ENCODE measurements at places on chromosomes 5 and 9.

- peak; percentile 29 for DNase-seq
These were observed 186.5 kb upstream of the WWC1 start for GRCh38 chr5:168104811-168105481.

- DNase-seq: peak; percentile 57
These were observed 32.1 kb upstream of the IL6ST start for GRCh38 chr5:56026863-56027300.

DNA sequence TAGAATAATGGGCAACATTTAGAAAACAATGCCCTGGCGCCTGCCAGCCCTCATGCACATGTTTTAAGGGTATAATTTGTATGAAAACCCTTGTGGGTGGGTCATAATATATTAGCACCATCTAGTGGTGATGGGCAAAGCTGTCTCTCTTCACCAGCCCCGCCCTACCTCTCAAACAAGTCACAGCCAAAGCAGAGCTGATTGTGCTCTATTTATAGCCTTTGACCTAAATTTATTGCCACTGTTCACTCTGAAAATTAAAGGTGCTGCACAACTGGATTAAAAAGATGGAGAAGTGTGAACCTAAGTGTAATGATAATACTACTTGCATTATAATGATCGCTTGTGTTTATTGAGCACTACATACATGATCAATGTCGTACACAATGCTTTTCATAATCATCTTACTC lies 131.9 kb upstream of the ANKH start:
- peak; percentile 83 for DNase-seq

DNA sequence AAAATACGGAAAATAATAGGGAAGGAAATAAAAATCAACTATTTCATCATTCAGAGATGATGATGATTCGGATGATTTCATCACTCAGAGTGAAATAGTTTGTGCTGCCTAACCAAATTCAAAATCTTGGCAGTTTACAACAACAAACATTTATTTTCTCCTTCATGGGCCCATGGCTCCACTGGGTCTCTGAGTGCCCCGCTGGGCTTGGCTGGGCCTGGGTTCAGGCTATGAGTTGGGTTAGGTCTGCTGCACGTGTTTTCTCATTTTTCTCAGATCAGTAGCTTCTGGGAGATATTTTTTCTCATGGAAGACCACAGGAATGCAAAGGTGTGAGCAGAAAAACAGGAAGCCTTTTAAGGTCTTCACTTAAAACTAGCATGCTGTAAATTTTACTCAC lies 24.0 kb upstream of the F2RL1 start:
- peak; percentile 45 for DNase-seq

DNA sequence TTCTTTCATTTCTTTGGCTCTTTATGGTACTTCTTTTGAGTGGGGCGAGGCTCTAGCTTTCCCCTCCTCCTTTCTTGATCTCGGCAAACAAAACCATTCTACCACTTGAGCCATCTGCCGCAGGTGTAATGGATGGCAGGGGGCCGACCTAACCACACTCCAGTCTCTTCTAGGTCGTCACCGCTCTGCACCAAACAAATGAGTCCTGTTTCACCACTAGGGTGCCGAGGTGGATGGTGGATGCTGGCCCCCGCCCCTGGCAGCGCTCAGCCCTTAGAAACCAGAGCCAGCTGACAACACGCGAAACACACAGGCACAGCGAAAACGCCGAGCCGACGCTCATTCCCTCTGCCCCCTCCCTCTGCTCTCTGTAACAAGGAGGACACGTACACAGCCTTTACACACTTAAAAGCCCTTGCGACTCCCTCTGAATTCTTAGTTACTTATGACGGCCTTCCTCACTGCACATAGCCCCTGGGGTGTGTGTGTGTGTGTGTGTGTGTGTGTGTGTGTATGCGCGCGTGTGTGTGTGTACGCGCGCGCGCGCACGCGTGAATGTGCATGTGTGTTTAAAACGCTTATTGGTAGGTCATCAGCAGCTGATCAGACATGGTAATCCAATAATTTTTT lies 199.4 kb downstream of the MEF2C start:
- peak; percentile 96 for DNase-seq

DNA sequence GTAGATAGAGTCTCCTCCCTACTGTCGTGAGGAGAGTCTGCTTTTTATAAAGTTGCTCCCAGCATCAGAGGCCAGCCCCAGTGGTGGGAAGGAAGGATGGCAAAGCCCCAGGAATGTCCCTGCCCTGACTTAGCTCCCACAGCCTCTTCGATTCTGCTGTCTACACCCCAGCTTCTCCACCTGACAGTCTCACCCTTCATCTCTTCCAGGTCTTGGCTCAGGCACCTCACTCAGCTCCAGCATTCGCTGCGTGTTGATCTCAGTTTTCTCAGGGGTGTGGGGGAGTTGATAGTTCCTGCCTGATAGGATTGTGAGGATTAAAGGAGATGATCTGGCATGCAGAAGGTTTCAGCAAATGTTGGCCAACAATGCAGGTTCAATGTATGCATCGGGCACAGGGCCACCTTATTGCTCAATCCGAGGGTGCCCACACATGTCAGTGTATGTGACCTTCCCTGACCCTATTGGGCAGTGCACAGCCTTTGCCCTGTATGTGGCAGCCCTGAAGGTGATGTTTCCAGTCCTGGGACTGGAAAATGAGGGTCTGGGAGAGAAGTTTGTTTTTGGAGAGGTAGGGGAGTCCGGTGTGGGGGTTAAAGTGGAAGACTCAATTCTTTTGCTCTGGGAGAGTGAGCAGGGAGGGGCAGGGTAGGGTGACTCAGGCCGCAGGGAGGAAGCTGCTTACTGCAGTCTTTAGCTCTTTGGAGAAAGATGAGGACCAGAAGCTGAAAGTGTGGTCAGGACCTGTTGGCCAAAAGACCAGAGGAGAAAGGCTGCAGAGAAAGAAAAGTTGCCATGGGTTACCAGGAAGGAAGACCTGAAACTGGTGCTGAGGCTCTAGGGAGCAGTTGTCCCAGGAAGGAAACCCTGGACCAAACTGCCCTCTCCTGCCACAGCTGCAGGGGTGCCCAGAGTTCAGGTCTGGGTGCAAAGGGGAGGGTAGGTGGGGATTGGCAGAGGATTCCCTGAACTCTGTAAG lies 153.2 kb downstream of the MACROH2A1 start:
- DNase-seq: peak; percentile 43

GRCh38 chr9:34690983-34691935 lies at the start of gene CCL19:
Gene CCL19 (minus strand): TSS chr9:34691276. CDS start chr9:34691139, 137 bp downstream.
- DNase-seq: peak; percentile 13

DNA sequence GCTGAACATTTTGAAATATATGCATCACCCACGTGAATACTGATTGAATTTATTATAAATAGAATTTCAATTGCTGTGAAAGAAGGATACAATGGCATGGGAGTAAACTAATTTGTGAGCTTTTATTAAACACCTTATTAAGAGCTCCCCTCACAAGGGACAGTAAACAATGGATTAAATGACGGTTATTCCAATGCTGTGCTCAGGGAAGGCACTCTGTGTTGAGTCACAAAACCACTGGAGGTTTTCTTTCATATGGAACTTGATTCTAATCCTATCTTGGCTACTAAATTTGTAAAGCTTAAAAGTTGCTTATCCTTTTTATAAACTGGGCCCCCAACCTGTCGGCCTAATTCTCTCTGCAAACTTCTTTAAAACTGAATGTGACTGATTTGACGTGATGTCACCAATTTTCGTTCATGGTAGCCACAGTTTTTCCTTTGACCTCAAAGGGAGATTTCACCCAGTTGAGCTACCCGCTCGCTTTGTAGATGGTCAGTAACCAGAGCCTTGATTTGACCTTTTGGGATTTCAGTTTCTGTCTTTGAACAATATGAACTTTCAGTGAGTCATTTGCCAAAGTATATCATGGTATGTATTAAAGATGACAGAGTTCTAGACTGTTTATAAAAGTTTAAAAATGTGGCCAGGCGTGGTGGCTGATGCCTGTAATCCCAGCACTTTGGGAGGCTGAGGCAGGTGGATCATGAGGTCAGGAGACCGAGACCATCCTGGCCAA lies 61.3 kb upstream of the PIK3R1 start:
- no peak for DNase-seq

- no peak for DNase-seq
These were observed 25.8 kb downstream of the LPCAT1 start for GRCh38 chr5:1497795-1498622.

- DNase-seq: no peak
These were observed 315.5 kb upstream of the C9orf72 start for GRCh38 chr9:27888661-27889295.

DNA sequence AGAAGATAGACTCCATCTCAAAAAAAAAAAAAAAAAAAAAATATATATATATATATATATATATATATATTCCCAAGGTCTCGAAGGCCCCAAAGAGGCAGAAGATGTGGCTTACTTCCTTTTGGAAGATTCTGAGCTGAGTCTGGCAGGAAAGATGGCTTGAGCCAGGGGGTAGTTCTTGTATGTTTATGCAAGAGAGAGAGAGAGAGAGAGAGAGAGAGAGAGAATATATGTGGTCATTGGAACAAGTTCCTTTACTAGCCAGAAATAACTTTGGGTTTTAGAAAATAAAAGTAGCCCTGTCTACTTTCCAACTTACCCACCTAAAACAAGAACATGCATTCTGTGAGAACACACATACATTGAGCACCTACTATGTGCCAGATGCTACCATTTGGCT lies 17.6 kb downstream of the NCS1 start:
- DNase-seq: peak; percentile 71

GRCh38 chr9:133377721-133378216 lies 1.6 kb downstream of the STKLD1 start:
- no peak for DNase-seq

GRCh38 chr9:114348261-114348905 lies 18.7 kb downstream of the ORM2 start:
- DNase-seq: no peak

- no peak for DNase-seq
These were observed 22.1 kb downstream of the LRRC70 start for GRCh38 chr5:62600560-62601252.

GRCh38 chr5:33556330-33557328 lies 115.9 kb downstream of the TARS1 start:
- DNase-seq: no peak

DNA sequence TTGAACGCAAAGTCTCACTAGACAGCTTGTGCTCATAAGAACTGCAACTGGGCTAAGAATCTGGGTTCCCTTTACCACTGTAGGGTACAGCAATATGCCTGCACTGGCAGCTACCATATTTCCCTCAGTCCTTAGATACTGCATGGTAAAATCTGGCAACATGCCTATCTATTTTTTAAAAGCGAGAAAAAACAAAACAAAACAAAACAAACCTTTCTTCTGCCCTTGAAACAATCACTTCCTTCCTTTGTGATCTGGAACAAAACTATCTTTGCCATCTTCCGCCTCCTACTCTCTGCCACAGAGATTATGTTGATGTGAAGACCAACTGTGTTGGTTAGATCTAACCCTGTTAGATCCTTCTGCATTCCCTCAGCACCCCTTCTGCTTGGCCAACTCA lies 242.9 kb downstream of the EBF1 start:
- no peak for DNase-seq

DNA sequence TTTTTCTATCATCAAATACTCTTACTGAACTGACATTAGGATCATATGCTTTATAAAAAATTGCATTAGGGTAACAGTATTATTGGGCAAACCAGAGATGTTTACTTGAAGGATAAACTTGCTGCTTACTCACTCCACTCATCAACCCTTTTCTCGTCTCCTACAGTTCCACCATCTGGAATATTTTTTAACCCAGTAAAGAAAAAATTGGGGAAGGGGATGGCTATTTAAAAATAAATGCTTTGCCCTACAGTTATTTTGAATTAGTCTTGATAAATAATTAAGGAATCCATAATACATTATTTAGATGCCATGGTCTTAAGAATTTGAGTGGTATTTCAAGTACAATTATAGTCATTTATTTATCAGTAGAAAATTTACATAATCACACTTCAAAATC lies 225.8 kb downstream of the MEF2C start:
- DNase-seq: peak; percentile 7

DNA sequence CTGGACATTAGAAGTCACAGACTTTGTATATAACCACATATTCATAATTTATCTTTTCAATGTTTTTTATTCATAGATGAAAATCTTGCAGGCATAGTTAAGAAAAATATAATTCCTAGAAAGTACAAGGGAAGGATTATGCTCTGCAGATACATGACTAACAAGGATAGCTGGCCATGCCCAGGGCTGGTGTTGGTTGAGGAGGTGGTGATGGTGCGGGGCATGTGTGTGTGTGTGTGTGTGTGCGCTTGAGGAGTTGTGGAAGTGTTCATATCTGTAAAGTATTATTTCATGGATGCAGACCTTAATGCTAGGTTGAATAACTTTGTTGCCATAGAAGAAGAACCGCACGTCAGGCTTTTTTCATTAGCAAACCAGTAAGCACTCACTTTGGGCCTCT lies 1.3 kb downstream of the S1PR3 start:
- no peak for DNase-seq

- DNase-seq: peak; percentile 100
These were observed at the start of gene ZNF367 for GRCh38 chr9:96418083-96418919. Gene ZNF367 (minus strand): TSS chr9:96418370. CDS start chr9:96418032, 338 bp downstream.

DNA sequence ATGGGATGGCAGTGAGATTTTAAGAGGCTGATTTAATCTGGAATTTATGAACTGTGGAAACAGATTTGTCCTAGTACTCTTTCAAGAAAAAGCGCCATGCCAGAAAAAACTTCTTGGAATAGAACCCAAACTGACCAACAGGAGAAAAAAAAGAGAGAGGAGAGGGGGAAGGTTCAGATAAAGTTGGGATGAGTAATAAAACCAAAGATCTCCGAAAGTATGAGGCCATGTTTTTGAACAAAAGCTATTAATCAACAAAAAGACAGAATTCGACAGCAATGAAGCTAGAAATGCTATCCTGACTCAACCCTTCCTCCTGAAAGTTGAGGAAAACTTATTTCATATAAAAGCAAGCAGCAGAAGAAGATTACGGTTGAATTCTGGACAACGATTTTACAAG lies 135.5 kb downstream of the CEMIP2 start:
- DNase-seq: no peak

DNA sequence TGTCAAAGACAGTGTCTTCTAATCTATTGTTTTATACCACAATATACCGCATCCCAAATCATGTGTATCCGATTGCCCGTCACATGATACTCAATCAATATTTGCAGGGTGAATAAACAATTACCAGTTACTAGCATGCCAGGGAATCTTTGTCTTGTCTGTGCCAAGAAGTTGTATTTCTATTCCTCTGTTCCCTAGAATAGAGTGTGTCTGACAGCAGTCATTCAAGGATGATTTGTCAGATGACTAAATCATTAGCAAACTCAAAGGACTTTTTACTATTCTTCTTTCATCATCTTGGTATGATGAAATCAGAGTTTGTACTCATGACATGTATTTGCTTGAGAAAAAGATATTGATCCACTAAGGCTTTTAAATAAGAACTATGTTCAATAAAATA lies 348.8 kb downstream of the HTR1A start:
- no peak for DNase-seq

DNA sequence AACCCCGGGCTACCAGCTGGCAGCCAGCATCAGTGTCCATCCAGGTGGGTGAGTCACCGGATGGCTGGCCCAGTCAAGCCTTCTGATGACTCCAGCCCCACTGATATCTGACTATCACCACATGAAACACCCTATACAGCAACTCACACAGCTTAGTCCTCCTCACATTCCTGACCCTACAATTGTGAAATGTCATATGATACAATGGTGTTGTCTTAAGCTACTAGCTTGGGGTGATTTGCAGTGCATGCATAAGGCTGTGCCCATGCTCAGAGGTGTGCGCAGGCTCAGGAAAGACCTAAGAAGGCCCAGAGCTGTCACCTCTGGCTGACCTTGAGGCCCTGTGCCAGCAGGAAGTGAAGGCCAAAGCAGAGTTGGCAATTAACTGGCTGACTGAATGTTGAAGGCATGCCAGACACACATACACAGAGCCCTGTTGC lies 21.5 kb upstream of the SEMA4D start:
- DNase-seq: peak; percentile 27

GRCh38 chr9:38134611-38135237 lies 65.7 kb upstream of the SHB start:
- no peak for DNase-seq
